Stimulated activated effector memory CD8-positive, alpha-beta T cell treated with anti-CD3 and anti-CD28 coated beads, Interleukin-12 subunit alpha, Interleukin-12 subunit beta, amount 100 ng/mL, for 72 hours (primary cell): ENCODE measurements at places on chromosomes 1 and 21.

- DNase-seq, result no peak
Observed at GRCh38 chr1:233381806-233382205, 54.3 kb downstream of the MAP3K21 start.

GRCh38 chr1:155207806-155208540 is at the start of gene THBS3:
THBS3 (minus strand) TSS chr1:155207897; CDS start chr1:155207876, 21 bp downstream.
- no peak for DNase-seq

DNA sequence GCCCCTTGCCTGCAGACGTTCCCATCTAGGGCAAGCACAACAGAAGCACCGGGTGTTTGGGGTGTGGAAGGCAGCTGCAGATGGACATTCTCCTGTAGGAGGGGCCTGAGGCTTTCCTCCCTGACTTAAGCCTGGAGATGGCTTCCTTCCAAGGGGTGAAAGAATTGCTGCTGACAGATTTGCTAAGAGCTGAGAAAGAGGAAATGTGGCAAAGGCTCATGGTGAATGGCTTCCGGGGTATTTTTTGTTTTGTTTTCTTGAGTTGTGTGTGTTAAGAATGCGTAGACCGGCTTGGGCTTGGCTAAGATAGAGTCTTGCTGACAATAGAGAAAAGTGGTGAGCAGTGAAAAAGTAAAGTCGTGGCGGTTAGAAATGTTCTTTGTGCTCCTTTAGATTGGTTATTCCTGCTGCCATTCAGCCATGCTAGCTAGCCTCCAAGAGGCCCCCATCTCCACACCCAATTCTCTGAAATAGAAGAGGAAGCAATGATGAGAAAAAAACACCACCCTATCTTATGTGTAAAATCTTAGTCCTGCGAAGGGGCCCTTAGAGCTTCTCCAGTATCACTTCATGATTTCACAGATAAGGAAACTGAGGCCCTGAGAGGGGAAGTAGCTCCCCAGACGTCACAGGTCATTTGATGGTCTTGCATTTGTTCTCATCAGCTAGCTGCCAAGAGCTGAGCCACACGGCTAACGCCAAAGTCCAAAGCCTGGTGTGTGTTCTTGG is 36.9 kb downstream of the EIF2D start:
- DNase-seq, result peak; percentile 27

- no peak for DNase-seq
Observed at GRCh38 chr1:65414538-65414937, 5.9 kb upstream of the LEPR start.

DNA sequence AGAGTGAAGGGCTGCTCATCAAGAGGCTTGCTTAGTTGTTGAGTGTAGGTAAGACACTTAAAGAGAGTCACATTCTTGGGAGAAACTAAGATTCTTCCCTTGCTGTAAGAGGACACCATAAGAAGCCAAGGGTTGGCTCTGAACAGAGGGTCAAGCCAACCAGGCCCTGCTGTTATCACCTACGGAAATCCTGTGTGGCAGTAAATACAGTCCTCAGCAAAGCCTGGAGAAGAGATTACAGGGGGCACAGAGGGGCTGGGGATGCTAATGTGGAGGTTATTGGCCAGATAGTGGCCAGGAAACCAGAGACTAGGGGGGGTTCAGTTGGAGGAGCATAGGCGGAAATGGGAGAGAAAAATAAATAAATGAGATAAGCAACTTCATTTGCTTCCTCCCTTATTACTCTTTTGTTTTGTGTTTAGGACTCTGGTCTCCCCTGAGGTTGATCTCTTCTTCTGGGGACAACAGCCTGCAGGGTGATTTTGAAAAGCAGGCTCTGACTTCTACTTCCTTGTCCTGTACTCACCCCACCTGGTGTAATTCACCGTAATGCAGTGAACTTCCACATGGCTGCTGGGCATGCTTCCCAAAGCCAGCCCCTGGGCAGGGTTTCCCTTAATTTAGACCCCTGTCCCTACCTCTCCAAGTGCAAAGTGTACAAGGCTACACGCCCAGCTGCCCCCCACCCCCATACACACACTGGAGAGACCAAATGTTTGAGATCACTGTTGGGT is 40.9 kb downstream of the MTARC1 start:
- DNase-seq, result no peak

DNA sequence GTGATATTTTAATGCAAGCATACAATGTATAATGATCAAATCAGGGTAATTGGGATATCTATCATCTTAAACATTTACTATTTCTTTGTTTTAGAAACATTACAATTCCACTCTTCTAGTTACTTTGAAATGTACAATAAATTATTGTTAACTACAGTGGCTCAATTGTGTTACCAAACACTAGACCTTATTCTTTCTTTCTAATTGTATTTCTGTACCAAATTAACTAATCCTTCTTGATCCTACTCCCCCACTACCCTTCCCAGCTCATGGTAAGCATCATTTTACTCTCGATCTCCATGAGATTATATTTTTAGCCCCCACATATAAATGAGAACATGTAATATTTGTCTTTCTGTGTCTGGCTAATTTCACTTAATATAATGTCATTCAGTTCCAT is 95.0 kb upstream of the MROH9 start:
- no peak for DNase-seq

- no peak for DNase-seq
Observed at GRCh38 chr1:2941040-2941439, 80.2 kb upstream of the ACTRT2 start.

DNA sequence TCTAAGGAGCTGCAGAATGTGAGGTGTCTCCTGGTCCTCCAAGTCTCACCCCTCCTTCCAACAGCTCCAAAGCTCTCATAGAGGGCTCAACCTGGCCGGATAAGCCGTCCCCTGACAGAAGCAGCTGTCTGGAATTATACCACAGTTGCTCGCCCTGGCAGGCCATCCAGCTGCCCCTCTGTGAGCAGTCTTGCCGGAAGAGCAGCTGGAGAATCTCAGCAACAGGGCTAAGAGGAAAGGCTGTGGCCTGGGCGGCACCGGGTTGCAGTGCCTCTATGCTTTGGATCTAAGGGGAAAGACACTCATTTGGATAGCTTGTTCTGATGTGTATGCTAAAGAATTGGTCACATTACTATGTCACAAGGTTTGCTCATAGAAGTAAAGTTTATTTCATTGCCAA is 12.4 kb downstream of the TMCC2 start:
- no peak for DNase-seq

- DNase-seq, result no peak
Observed at GRCh38 chr1:58443986-58444868, 102.3 kb downstream of the OMA1 start.

DNA sequence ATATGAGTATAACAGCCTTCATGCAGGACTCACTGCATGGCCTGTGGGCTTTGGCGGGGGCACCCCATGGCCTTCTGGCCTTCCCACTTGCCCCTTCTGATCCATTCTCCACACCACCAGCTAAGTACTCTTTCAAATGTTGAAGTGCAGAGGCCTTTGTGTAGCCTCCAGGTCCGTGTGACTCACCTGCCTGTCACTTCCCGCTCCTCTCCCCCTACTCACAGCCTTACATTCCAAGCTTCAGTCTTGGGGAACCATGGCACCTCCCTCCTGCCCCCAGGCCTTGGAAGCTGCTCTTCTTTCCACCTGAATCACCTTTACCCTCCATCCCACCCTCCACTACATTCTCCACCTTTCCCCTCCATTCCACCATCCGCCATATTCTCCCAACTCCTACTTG is 69.6 kb downstream of the PGM1 start:
- no peak for DNase-seq

DNA sequence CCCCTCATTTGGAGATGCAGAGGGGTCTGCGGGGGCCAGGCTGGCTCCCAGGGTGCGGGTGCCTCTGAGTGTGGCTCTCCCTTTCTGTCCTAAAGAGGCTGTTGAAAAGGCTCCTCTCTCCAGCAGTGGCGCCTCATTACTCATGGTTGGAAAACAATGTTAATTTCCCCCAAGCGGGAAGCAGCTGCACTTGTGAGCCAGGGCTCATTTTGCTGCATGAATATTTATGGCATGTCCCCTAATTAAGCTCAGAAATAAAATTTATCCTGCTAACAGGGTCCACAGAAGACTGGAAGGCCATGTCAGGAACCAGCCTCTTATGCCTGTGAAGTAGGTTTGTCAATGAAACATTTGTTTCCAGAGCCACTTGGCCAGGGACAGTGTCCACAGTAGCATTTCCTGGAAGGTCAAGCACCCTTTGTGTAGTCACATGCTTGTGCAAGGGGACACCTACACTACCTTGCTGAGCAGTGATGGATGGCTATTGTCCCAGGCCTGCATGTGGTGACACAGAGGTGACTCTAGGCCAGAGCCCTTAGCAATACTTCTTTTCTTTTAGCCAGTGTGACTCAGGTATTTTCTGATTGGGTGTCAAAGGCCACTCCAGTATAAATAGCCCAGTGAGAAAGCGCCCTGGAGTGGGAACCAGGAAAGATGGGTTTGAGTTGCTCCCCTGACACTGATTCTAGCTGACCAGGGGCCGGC is 259.0 kb downstream of the FOXD2 start:
- no peak for DNase-seq

GRCh38 chr1:76669624-76670315 is 197.5 kb upstream of the ST6GALNAC5 start:
- no peak for DNase-seq

GRCh38 chr21:35525443-35525842 is 476.3 kb upstream of the RUNX1 start:
- DNase-seq, result no peak

GRCh38 chr1:204336421-204337035 is 23.2 kb downstream of the PLEKHA6 start:
- no peak for DNase-seq

DNA sequence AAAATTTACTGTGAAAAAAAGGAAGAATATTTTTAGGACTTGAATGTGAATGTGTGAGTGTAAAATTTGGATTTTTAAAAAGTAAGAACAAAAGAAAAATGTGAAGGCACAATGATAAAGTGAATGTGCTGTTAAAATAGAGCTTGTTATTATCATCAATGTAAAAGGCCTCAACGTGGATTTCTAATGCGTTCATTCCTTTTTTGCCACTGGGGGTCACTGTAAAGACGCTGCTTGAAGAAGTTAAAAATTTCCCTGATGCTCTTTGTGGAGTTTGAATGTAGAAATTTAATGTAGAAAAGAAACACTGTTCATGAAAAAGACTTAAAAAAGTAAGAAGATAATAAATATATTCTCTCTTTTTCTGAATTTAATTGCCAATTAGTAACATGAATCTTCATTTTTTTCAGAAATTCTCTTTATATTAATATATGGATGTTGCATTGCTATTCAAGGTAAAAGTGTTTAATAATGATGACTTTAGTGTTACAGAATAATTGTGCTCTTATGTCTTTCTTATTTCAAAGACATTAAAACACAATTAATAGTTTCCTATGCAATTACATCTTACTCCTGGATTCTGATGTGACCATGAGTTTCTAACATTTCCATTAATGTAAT is 161.5 kb downstream of the DNM3 start:
- no peak for DNase-seq

- peak; percentile 12 for DNase-seq
Observed at GRCh38 chr1:202860744-202861419, 28.1 kb downstream of the RABIF start.

DNA sequence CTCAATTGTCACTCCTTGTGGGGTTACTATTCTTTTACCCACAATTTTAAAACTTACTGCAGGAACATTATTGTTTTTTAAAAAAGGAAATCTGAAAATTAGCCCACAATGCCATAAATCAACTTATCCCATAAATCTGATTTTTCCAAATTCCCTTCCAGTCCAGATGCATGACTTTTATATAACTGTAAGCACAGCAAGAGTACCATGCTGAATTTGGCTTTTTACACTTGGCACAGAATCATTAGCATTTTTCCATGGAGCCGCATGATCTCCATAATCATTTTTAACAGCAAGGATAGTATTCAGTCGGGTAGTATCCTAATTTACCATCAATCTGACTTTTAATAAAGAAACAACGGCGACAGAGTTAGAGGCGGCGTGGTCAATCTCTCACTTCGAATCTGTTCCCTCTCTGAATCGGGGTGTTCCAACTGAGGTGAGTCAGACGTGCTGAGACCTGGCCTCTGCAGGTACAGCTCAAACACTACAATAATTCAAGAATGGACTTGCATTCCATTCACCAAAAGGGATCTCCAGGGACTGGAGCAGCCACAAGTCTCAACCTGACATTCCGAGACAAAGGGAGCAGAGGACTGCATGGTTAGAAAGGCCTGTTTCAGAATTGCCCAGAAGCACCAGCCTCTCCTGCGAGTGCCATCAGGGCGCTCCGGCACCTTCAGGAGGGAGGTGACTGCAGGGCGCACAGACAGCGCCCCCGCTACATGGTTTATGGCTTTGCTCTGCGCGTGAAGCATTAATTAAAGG is 48.9 kb downstream of the SLC66A1 start:
- no peak for DNase-seq

DNA sequence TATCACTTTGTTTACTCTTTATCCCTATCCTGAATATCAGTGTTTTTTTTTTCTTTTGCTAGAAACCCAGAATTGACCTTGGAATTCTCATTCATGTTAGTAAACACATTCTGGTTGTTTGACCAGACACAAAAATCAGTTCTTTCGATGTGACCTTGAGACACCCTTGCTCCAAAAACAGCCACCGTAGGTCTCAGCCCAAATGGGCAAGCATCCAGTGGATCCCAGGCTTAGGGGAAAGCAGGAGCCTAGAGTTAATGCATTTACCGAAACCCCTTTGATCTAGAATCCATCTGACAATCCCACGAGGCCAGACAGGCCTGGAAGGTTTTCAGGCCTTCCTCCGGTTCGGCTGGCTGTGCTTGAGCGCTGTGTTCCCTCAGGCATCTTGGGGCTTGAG is 47.6 kb downstream of the IRF2BP2 start:
- no peak for DNase-seq

- DNase-seq, result no peak
Observed at GRCh38 chr1:111208921-111209320, 8.5 kb upstream of the DENND2D start.

- no peak for DNase-seq
Observed at GRCh38 chr1:168605443-168605842, 29.0 kb downstream of the XCL1 start.

DNA sequence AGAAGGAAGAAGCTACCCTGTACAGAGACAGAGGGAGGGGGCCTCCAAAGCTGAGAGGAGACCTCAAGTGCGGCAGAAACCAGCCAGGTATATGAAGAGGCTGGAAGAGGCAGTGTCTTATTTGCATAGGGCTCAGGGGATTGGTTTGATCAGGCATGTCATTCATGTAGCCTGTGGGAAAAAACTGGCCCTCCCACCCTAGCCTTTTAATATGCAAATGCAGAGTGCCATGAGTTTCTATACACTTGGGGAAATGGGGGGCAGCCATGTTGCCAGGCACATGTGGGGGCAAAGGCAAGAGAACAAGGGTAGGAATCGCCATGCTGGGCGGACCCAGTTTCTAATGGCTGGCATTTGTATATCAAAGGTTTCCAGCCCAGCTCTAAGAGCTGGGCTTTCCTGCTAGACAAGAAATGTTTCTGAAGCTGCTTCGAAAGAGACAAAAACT is 172.7 kb downstream of the RASAL2 start:
- DNase-seq, result no peak

GRCh38 chr1:24932284-24932683 is 2.2 kb upstream of the RUNX3 start:
- DNase-seq, result peak; percentile 74

- no peak for DNase-seq
Observed at GRCh38 chr1:206075786-206076755, 23.1 kb downstream of the RHEX start.
